ENCODE measurements at places on chromosomes 1 and 21.
A peak's percentile ranks its signal among the peaks of the same experiment; 100 is the strongest.

- no peak for DNase-seq
These were observed 166.5 kb downstream of the SDCCAG8 start for GRCh38 chr1:243422362-243422761.

DNA sequence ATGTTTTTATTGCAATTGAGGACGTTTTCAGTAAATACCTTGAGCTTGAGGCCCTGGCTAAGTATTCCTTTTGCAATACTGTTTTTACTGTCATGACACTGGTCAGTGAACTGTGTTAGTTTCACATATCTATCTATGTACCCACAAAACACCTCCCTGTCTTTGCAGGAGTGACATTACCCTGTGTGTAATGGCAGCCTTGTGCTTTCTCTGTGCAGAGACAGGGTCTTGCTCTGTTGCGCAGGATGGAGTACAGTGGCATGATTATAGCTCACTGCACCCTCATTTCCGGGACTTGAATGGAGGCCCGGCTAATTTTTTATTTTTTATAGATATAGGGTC, 8.9 kb downstream of the YBX1 start:
- DNase-seq, result no peak

DNA sequence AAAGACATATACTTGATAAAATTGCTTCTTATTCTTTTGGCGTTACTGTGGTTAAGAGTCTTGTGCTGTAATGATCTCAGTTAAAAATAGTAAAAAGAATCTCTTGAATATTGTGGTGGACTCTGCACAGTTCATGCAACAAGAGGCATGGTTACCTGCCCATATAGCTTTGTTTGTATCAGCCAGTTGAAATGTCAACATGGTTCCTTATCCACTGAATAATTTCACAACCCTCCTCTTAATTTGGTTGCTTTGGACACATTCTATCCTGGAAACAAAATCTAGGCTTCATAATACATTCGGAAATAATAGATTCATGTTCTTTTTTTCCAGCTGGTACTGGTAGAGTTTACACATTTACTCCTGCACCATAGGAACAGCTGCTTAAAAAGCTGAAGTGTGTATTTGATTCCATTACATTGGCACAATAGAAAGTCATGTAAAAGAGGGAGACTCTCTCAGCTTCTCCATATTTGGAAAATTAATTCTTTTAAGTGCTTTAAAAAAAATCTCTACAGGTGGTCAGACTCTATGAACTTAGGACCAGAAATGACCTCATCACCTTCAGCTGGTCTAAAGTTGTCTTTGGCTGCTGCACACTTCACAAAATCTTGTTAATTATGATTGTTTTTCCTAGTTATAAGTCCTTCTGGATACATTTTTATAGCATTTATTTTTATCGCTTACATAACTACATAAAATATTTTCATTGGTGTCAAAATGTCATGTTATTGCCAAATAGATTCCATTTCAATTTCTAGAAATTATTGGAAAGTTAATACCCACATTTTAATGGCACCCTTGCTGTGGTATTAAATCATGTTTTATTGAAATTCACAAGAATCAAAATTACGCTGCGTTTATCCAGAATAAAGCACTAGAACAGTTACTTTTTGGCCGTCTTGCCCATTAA, 100.2 kb downstream of the LTN1 start:
- no peak for DNase-seq

- peak; percentile 7 for DNase-seq
These were observed 602 bp upstream of the RIMKLA start for GRCh38 chr1:42379794-42380585.

DNA sequence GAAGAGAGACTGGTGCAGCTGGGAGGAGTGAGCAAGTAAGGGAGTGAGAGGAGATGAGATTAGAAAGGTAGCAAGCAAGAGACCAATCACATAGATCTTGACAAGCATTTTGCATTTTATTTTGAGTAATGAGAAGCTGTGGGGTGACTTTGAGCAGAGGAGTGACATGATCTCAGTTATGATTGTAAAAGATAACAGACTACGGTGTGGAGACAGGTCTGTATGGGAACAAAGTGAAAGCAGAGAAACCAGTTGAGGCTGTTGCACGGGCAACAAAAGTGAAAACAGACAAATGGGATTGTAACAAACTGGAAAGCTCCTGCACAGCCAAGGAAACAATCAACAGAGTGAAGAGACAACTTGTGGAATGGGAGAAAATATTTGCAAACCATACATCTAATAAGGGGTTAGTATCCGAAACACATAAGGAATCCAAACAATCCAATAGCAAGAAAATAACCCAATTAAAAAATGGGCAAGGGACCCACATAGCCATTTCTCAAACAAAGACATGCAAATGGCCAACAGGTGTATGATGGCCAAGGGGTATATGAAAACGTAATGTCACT, 68.4 kb downstream of the SNRPE start:
- no peak for DNase-seq

DNA sequence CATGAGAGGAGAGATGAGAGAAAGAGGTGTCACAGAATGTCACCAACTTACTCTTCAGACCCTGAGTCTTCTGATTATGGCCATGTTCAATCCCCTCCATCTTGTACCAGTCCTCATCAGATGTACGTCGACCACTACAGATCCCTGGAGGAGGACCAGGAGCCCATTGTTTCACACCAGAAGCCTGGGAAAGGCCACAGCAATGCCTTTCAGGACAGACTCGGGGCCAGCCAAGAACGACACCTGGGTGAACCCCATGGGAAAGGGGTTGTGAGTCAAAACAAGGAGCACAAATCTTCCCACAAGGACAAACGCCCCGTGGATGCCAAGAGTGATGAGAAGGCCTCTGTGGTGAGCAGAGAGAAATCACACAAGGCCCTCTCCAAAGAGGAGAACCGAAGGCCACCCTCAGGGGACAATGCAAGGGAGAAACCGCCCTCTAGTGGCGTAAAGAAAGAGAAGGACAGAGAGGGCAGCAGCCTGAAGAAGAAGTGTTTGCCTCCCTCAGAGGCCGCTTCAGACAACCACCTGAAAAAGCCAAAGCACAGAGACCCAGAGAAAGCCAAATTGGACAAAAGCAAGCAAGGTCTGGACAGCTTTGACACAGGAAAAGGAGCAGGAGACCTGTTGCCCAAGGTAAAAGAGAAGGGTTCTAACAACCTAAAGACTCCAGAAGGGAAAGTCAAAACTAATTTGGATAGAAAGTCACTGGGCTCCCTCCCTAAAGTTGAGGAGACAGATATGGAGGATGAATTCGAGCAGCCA, 8.0 kb downstream of the ELOA start:
- peak; percentile 57 for DNase-seq

DNA sequence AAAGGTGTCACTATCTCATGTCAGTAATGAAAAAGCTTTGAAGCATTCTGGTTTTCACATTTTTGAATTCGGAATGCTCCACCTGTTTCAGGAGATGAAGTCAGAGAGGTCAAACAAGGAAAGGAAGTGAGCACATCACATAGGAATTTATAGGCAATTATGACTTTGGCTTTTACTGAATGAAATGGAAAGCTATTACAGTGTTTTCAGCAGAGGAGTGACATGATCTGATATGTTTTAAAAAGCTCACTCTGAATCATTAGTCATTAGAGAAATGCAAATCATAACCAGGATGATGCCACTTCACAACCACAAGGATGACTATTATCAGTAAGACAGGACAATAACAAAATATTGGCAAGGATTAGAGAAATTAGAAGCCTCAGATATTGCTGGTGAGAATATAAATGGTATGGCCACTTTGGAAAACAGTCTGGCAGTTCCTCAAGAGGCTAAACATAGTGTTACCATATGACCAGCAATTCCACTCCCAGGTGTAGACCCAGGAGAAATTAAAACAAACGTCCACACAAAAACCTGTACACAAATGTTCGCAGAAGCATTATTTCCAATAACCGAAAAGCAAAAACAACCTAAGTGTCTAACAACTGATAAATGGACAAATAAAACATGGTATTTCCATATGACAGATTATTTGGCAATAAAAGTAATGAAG, 7.5 kb downstream of the TAF1A start:
- DNase-seq, result no peak

DNA sequence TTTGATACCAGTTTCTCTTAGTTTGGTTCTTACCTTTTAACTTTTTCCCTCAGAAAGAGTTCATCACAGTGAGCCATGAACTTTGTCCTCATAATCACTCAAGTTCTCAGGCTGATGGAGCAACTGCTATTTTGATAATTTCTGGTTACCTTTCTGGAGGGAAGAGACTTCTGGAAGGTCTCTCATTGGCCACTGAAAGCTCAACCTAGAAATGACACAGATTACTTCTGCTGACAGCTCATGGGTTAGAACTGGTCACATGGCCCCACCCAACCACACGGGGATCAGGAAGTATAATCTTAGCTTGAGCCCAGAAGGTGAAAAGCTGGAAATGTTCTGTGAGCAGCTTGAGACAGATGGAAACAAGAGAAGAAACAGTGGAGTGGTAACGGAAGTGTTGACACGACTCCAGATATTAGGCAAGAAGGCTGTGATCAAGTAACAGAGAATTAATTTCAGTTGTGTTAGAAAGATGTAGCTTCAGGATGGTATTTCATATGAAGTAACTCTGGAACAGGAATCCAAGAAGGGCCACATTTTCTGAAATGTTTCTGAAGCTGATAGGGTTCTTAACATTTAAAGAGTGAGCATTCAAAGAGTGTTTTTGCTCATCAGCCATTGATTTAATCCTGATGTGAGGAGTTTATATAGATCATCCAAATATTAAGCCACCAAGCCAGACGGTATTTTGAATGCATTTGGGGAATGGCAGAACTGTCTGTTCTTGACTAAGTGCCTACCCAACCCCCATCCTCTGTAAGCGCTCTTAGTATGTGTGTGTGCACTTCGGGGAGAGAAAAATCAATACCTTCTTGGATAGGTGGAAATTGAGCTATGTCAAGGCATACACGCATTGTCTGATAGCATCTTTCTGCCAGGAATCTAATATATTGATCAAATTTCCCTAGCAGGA, 21.9 kb upstream of the XPR1 start:
- no peak for DNase-seq

- peak; percentile 98 for DNase-seq
These were observed 161.2 kb downstream of the RUNX1 start for GRCh38 chr21:34887725-34888568.

DNA sequence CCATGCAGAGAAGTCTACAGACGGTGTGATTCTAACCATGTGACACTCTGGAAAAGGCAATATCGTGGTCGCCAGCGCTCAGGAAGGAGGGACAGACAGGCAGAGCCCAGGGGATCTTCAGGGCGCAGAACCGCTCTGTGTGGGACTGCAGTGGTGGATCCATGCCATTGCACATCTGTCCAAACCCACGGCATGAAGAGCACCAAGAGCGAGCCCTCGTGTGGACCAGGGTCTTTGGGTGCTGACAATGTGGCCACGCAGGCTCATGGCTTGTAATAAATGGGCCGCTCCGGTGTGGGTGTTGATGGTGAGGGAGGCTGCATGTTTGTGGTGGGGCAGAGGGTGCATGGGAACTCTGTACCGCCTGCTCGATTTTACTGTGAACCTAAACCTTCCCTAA, 25.3 kb upstream of the POFUT2 start:
- DNase-seq, result no peak

- peak; percentile 72 for DNase-seq
These were observed 167.2 kb downstream of the FMN2 start for GRCh38 chr1:240258910-240259309.

GRCh38 chr21:15695241-15695640, 34.5 kb upstream of the USP25 start:
- DNase-seq, result no peak

DNA sequence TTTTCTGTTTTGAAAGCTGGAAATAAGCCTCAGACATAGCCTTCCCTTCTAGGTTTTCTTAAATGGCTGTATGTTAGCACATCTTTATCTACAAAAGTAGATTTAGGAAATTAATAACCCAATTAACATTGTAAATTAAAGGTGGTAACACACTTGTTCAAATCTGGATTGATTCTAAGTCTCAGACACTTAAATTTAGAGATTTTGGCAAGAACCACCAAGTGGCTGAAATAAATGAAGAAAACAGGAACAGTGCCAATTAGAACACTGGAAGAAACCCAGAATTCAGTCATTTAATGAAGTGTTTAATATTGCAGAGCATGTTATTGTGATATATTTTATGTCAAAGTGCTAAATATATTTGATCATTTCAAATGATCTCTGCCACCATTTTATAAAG, 628.2 kb downstream of the USP25 start:
- DNase-seq, result no peak

- no peak for DNase-seq
These were observed 21.6 kb downstream of the ITGB2 start for GRCh38 chr21:44898851-44899767.

- no peak for DNase-seq
These were observed 53.2 kb upstream of the C1orf87 start for GRCh38 chr1:60126723-60127122.

- DNase-seq, result no peak
These were observed 183.9 kb downstream of the PTPRU start for GRCh38 chr1:29420202-29420601.

DNA sequence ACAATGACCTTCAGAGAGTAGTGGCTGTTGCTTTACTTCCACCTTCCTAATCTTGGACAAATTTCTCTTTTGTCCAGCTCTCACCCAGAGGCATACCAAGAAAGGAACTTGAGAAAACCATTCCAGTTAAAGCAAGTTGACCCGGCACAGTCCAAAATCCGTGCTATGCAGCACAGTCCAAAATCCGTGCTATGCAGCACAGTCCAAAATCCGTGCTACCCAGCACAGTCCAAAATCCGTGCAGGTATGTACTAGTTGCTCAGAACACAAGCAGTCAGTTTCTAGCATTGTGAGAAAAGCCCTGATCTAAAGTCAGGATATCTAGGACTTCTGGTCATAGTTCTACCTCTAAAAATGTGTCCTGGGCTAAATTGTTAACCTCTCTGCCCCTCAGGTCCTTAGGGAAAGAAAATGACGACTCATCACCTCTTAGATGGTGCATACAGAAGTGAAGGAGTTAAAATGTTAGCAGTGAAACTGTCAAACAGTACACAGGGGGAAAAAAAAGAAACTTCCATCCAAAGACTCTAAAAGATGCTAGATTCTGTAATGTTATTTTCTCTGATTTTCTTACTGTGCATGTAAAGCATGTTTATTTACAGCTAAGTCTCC, 40.3 kb upstream of the ENAH start:
- DNase-seq, result no peak

DNA sequence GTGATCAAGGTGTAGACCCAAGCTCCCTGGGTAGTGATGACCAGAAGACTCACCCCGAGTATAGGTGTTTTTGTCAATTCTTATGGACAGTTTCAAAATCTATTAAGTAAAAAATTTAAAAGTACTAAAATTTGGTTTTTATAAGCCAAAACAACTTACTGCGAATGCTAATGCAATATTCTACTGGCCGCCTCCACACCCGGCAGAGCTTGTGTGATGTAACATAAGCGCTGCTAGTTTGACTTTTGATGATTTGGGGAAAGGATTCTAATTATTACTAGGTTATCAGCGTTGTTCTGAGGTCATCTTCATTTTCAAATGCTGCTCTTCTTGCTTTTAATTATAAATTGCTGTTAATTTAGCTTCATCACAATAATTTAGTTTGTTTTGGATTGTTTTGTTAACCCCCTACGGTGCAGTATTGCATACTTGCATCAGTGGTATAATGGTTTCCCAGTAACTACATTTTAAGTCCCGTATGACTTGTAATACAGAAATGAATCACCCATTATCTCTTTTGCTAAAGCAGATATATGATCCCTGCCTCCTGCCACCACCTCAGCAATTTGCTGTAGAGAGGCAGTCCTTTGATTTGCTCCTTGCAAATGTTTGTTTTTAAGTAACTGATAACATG, 178.0 kb downstream of the SDCCAG8 start:
- DNase-seq, result peak; percentile 44

GRCh38 chr1:64171246-64171645, 32.2 kb upstream of the UBE2U start:
- DNase-seq, result peak; percentile 59
